Lung (tissue), 17 donors: ENCODE measurements at places on chromosomes 2 and 18. TPM values are rescaled to one million over a fixed set of nuclear protein-coding genes. Genes with fewer than 3 reads are reported as not detected.

TANC1 gene
- 99.5 TPM for total RNA-seq

CFC1 gene
- total RNA-seq: not detected

SP140 gene
- total RNA-seq: 5.5 TPM

DNA sequence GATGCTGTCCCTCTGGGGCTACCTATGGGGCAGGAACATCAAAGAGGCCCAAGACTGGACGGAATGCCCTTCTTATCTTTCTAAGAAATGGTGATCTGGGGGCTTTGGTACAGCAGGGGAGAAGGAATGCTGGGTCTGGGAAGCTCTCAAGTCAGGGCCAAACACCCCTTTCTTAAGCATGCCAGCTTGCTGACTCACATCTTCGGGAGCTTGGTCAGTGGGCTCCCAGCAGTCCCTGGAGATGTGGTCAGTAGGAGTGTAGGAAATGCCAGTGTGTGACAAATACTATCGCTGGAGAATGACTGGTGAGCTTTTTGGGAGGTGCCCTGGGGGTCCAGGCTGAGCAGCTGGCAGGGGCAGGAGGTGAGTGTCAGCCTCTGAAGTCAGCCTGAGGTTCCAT lies 105.0 kb upstream of the CDC42EP3 start:
- no peak for DNase-seq

GRCh38 chr18:35851286-35851970 lies 121.1 kb upstream of the RMP24 start:
- DNase-seq: no peak

DNA sequence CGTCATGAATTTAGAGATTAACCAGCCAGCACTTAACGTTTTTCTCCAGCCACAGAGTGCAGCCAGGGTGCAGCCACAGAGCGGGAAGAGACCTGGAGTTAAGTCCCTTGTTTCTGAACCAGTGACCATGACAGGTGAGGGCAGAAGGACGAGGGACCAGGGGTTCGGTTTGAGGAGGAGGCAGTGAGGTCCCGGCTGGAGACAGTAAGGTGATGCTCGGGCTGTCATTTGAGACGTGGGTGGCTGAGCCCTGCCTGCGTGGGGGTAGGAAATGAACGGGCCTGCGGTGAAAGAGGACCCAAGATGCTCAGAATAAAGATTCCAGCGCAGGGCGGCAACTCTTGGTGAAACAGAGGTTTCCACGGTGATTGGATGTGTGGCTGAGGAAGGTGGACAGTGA lies 205.9 kb downstream of the SNTG2 start:
- DNase-seq: no peak
